ENCODE measurements at places on chromosomes 6 and 20.

GRCh38 chr20:48606172-48606840 is 221.5 kb downstream of the PREX1 start:
- no peak for DNase-seq

GRCh38 chr20:20786428-20786827 is 74.0 kb upstream of the RALGAPA2 start:
- DNase-seq: no peak

DNA sequence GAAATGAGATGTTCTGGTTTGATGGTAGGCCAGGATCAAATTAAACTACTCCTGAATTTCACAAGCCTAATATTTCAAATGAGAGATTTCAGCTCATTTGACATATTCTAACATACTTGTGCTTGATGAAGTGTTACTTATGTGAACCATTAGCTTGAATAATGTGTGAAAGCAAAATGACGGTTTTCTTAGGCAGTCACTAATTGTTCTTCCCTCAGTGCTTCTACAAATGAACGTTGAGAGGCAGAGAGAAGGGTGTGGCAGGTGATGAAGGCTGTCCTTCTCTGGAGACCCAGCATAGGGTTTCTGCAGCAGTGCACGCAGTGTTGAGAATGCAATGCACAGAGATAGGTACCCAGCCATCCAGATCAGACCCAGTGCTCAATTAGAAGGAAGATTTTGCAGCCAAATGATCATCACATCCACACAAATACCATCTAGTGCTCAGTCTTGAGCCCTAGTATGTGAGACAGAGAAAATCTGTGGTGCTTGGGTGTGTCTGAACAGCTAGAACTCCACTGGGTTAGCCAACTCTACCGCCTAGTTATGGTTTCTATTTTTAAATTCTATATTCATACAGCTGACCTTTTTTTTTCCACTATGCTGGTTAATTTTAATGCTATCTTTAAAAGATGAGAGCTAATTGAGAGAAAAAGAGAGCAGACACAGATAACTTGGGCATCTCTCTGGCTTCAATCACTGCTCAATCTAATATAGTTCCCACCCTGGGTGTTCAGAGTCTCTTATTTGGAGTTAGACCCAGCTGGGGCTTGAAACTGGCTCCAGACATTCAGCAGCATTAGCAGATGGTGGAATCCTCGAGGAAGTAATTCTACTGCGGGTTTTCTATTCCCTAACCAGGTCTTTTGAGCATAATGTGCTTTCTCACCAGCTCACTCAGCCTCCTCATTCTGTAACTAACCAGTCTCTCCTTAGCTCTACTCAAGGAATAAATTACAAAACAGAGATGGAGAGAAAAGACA is 4.4 kb upstream of the MYLIP start:
- DNase-seq: no peak

DNA sequence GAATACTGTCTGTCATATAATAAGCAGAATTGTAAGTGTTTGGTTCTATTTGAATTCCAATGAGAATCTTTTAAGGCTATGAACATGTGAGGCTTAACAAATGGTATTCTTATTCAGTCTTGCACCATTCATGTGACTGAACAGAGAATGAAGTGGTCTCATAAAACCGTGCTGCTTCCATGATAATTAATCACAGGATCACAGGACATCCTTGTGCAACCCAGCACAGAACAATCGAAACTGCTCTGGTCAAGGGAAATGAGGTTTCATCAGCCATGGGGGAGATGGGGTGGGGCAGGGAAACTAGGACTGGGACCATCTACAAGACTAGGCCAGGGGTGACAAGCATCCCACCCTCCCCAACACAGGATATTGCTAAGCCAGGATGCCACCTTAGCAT is 6.0 kb downstream of the PPIL6 start:
- no peak for DNase-seq

- no peak for DNase-seq
These were observed 16.5 kb downstream of the PEDS1 start for GRCh38 chr20:50136822-50137599.
